ENCODE measurements at places on chromosomes 11 and 22.

GRCh38 chr11:62463121-62463542, 44.3 kb downstream of the SCGB1A1 start:
- DNase-seq = no peak

GRCh38 chr11:128359515-128359914, 227.8 kb downstream of the ETS1 start:
- DNase-seq = no peak

- no peak for DNase-seq
These were observed 8.7 kb downstream of the CAPN5 start for GRCh38 chr11:77075425-77075905.

DNA sequence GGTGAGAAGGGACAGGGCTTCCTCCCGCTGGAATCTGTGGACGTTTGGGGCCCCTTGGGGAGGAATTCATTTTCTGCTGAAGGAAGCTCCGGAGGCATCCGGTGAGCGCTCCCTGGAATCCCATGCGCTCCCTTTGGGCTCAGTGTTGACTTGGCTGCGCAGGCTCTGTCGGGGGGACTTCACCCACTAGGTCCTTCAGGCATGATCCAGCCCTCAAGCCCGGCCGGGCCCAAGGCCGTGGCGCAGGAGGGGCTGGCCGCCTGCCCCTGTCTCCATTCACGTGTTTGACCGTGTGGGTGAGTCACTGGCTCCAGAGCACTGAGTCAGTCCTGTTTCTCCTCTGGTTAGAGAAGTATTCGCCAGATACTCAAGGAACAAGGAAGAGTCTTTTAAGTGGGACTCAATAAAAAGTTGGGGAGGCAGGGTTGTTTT, 1.4 kb downstream of the CTTN start:
- DNase-seq = no peak

DNA sequence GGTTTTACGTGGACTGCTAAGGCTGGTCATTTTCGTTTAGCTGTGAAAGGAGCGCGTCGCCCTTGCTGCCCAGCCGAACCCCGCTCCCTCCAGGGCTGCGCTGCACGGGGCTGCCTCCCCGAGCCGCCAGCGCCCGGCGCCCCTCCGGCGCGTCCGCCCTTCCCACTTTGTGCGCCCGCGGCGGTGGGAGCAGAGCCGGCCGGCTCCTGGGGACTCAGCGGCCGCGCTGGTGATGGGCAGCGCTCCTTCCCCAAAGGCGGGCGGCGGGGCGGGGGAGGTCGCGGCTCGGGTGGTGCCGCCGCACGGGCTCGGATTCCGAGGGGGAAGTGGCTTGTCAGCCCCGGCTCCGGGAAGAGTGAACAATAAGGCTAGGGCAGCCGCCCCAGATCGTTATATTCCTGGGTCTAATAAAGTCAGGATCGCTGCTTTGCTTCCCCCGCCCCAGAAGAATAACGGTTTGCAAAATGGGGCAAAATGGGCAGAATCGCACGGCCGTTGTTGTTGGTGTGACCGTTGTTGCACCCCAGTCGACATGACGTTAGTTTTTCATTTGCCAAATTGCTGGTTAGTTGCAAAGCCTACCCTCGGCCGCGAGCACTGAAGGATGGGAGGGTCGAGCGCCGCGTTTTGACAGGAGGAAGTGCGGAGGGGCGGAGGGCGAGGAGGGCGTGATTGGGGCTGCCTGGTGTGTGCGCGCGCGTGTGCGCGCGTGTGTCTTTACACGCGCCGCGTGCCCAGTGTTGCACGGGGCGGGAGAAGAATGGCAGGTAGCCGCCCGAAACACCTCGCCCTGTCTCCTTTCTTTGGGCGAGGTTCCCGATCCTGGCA, 745 bp downstream of the NCAM1 start:
- no peak for DNase-seq

DNA sequence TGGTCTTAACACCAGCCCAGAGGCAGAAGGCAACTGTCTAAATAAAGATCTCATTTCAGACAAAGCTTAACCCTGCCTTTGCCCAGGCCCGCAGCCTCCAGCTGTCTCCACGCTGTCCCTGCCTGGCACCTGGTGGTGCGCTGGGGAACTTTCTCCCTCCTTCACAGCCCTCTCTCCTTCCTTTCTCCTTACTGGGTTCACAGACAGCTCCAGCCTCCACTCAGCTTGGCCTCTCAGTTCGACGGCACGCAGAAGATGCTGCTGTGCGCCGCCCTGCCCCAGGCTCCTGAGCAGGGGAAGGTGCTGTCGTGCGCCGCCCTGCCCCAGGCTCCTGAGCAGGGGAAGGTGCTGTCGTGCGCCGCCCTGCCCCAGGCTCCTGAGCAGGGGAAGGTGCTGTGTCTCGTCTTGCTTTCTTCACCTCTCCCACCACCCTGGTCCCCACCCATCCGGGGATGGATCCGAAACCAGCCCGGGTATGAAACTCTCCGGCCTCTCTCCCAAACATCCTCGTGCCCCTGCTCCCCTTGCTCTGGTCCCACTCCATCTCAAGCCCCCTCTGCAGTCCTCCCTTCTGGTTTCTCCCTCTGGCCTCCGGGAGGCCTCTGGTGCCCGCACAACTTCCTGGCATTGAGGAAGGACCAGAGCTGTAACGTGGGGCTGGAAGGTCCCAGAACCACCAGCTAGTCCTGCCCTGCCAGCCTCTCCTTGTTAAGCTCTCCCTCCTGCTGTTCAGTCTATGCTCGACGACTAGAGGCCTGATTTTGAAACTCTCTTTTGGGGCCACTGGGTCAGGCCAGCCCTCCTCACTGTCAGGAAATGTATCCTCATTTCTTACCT, 22.9 kb upstream of the JAM3 start:
- DNase-seq = no peak

- no peak for DNase-seq
These were observed 12.9 kb downstream of the RTN4R start for GRCh38 chr22:20254975-20255946.

GRCh38 chr22:36296690-36297089, 43.8 kb downstream of the APOL1 start:
- no peak for DNase-seq

DNA sequence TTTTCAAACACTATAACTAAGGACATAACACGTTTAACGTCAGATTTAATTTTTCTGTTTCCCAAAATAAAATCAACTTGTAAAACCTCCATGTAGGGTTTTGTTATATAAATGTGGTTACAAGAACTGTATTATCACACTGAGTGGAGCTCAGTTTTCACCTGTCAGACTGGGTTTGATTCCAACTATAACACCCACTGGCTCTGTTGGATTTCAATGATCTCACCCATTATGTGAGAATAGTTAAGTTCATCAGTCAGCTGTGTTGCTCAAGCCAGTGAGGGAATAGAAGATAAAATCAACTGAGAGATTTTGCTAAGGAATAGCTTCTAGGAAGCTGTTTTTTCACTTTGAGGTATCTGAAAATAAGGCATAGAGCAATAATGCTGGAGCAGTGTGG, 5.1 kb upstream of the OR52R1 start:
- DNase-seq = no peak

DNA sequence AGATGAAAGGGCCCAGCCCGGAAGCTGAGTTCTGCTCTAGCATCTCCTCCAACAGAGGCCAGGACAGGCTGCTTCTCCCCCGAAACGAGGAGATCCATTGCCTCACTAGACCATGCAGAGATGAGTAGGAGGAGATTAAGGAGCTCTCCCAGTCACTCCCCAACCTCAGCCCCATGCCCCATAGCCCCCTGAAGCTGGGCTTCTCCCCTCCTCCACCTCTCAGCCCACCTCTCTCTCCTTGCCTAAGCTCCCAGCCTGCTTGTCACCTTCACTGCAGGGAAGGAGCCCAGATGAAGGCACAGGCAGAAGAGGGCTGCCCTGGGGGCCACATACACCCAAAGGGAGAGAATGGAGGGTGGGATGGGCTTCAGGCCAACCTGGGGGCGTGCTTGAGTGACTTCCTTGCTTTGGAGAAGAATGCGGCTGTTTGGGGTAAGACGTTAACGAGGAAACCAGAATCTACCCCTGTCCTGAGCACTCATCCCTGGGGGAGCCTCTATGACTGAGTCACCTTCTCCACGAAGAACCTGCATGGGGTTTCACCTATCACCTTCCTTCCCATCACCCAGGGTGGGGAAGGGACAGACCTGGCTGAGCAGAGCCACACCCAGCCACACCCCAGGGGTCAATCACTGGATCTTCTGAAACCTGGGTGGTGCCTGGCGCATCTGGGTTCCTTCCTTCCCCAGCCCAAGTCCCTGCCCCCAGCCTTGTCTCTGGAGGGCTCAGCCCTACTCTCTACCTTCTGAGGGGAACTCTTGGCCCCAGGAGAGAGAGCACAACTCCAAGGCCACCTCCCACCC, 11.6 kb upstream of the GNAZ start:
- DNase-seq = no peak

DNA sequence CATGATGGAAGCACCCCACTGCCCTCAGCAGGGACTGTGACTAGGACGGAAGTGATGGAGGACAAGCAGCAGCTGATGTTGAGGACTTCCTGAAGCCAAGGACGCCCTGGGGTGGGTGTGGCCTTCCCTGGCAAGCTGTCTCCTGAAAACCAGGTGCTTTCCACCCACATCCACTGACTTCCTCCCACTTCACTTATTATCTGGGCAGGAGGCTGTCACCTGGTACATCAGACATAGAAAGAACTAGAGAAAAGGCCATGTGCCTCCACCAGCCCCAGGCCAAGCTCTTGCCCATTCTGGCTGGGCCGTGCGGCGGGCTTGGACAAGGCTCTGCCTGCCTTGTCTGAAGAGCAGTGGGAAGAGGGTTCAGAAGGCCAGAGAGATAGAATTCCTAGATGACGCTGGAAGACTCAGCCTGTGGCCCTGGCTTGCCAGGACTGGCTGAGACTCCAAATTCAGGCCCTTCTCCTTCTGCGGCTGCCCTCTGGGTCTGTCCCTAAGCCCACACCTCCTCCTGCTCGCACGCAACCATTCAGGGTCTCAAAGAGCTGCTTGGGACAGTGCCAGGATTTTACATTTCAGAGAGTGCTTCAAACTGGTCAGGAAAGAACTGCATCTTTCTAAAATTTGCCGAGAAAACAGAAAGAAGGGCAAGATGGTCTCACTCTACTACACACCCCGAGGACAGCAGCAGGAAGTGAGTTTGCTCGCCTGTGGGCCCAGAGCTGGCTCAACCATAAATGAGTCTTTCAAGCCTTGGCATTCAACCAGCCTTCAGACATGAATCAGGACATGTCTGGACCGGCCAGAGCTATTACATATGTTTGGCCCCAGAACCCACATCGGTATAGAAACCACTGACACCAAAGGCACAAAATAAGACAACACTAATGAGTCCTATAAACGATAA, 13.3 kb downstream of the ARHGAP1 start:
- DNase-seq = no peak

DNA sequence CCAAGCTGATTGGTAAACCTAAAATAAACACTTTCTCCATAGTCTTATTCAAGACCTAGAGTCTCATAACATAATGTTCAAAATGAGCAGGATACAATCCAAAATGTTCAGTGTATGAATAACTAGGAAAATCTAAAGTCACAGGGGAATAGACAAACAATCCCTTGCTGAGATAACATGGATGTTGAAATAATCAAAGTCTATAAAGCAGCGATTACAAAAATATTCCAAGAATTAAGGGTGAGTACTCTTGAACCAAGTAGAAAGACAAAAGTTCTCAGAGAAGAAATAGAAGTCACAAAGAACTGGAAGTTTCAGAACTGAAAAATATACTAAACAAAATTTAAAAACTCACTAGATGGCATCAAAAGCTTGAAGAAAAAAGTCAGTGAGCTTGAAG, 561.0 kb downstream of the INSC start:
- DNase-seq = no peak

GRCh38 chr11:124339396-124340141, 19.6 kb upstream of the OR8D2 start:
- no peak for DNase-seq

DNA sequence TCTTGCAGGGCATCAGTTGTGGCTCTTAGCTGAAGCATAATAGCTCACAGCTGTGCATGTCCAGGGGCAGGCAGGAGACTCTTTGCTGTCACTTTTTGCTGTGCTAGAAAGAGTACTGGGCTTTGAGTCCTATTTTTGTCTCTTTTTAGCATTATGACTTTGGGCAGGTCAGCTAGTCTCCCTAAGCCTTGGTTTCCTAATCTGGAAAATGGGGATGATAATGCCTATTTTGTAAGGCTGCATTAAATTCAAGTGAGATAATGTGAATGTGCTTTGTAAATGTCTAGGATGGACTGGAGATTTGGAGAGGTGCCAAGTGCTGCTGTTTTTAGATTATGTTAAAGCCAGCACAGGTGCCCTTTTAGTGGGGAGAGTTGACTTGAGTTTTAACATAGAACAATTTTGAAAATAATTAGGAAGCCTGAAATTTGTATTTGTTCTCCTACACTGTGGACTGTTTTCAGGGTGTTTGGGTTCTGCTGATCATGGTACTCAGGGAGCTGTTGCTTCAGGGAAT, 19.1 kb downstream of the CABIN1 start:
- DNase-seq = no peak

DNA sequence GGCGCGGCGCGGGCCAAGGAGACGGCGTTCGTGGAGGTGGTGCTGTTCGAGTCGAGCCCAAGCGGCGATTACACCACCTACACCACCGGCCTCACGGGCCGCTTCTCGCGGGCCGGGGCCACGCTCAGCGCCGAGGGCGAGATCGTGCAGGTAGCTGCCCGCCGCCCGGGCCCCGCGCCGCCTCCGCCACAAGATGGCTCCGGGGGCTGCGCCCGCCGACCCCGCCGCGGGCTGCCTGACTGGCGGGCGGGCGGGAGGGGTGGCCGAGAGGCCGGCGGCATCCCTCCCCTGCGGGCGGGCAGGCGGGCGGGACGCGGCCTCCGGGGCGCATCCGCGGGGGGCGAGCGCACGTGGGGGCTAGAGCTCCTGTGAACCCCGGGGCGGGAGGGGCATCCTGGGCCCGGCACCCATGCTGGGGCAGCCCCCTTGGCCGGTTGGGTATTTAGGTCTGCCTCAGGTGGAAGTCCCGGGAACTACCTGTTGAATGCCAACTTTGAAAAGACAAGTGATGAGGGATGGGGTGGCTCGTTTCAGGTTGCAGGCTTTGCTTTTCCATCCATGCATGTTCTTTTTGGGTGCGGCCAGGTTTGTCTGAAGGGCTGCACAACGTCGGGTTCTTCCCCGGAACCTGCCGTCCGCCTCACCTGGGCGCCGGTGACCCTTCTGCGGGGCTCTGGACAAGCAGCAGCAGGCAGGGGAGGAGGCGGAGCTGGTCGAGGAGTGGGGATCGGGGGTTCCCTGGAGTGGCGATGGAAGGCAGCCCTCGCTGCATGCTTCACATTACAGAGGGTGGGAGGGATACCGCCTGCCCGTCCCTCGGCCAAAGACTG, 760 bp downstream of the ZNRF3 start:
- DNase-seq = no peak

DNA sequence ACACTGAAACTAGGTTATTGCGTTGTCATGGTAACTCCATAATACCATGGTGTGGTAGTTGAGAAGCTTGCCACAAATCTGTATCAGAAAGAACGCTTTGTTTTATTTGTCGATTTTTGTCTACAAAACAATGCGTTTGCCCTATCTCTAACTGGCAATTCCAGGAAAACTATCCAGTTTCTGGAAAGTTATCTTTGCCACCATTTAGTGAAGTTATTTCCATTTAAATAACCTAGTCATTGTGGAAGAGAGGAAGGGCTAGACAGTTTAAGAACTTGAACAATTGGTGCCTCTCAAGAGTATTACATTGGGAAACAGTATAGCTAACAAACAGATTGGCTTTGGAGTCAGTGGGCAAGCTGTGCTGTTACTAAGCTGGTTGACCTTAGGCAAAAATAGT, 7.9 kb downstream of the HSD17B12 start:
- DNase-seq = no peak
